ENCODE measurements at places on chromosomes 5 and 9.

- no peak for DNase-seq
Measured at GRCh38 chr5:122162100-122162638, 32.8 kb downstream of the ZNF474 start.

GRCh38 chr5:34844106-34844505, 5.1 kb downstream of the TTC23L start:
- DNase-seq: no peak

DNA sequence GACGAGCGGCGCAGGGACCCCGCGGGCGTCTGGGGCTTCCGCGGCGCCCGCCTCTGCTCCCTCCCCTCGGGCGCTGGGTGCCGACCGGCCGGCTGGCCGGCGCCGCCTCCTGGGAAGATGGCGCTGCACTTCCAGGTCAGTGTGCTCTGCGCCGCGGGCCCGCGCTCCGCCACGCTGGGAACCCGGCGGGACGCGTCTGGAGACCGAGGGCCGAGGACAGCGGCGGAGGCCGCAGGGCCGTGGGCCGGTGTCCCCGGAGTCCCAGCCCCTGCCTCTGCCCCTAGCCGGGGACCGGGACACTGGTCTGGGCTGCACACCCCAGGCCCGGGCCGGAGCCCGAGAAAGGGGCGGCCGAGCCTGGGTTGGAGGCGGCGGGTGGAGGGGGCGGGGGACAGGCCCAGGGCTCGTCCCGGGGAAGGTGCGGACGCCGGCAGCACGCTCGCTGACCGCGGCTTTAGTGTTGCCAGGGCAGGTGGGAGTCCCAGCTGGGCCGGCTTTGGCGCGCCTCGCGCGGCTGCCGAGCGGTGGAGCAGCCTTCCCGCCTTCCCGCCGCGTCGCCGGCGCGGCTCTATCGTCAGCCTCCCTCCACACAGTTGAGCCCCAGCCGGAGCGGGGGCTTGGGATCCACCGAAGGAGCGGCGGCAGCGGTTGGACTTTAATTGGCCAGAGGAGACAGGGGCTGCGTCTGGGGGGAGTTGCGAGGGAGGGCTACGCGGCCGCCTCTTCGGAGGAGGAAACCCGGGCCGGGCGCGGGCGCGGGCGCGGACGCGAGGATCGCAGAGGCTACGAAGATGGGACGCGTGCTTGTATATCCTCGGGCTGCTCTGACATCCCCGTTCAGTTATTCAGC, at the start of gene RANBP17:
RANBP17 (plus strand) TSS at position 102 of the 850 bp plus-strand sequence.
- no peak for DNase-seq

DNA sequence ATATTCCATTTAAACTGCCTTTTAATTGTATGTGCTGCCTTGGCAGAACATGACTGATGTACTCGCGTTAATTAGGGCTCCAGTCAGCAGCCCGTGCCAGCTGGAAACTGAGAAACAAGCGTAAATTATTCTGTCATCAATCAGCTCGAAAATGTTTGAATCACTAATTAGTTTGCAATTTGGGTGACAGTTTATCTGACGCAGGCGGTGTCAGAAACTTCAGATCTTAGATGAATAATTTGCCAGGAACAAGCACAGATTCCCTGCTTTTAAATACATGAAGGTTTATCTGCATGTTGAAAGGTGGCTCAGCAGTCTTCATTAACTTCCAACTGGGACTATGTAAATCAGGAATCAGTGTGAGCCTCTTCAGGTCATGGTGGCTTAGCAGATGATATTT, 176.0 kb upstream of the TLE4 start:
- no peak for DNase-seq

DNA sequence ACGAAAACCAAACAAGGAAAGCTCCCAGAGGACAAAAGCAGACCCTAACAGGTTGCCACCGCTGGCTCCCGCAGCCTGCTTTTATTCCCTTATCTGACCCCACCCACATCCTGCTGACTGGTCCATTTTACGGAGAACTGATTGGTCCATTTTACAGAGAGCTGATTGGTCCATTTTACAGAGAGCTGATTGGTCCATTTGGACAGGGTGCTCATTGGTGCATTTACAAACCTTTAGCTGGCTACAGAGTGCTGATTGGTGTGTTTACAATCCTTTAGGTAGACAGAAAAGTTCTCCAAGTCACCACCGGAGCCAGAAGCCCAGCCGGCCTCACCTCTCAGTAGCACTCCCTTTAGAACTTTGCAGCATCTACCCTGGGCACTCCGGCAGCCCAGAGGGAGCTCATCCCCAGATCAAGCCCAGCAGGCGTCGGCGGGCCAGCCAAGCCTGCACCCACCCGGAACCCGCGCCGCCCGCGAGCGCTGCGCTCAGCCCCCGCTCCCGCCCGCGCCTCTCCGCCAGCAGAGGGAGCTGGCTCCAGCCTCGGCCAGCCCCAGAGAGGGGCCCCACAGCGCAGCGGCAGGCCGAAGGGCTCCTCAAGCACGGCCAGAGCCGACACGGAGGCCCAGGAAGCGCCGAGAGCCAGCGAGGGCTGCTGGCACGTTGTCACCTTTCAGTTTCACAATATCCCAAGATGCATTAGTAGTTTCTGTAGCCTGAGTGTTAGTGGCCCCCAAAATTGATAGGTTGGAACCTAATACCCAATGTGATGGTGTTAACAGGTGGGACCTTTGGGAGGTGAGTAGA, 35.3 kb upstream of the CLPTM1L start:
- DNase-seq: no peak

- DNase-seq: no peak
Measured at GRCh38 chr5:56480078-56480704, 247.1 kb upstream of the ANKRD55 start.
